ENCODE measurements at places on chromosomes 4 and X. TPM values are rescaled to one million over a fixed set of nuclear protein-coding genes. Genes with fewer than 3 reads are reported as not detected.

- DNase-seq = no peak
Observed at GRCh38 chrX:97846228-97846627, 962.5 kb downstream of the RPA4 start.

DNA sequence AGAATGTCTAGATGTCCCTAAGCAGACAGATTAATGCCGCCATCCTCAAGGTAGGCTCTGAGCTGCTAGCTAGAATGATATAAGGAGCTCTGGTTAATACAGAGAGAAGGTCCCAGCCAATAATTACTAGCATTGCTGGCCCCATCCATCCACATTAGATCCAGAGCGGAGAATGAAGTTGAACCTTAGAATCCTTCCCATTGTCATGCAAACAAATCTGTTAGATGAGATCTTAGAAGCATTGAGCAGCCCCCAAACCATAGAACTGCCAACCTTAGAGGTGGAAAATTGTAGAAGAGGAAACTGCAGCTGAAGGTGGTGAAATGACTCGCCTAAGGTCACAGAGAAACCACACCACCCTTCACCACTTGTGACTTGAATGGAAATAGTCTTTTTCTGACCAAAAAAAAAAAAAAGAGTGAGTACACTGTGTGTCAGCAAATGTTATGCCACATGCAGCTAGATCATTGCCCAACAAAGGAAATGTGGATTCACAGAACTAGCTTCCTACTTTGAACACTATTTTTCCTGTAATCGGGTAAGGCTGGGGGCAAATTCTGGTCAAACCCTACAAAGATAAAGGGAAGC is 162.1 kb downstream of the SMIM20 start:
- DNase-seq = no peak

PRSS48 gene
- not detected for total RNA-seq

GRCh38 chr4:15314974-15315373 is 112.9 kb upstream of the C1QTNF7 start:
- DNase-seq = no peak

MAGEA2 gene
- total RNA-seq = not detected

DNA sequence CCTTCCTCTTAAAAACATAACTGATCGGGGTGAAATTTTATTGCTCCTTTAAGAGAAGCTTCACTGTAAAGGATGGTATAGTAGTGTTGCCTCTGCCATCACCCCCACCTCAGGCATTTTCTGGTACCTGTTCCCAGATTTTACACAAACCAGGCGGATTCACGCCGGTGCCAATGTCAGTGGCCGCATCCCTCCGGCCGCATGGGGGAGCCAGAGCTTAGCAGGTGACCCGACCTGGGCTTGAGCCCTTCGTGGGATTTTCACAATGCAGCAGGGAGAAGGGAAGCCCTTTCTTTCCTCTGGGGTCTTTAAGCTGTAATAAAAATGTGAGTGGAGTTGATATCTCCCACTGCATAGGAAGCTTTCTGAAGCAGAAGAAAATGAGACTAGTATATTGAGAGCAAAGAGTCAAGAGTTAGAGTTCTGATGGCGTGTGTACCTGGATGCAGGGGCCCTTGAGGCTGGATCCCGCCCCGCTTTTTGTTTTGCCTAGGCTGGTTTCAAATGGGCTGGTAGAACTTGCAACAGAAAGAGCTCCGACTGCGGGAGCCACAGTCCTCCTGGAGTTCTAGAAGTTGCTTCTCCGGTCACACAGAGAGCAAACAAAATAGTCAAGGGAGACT is 59.4 kb downstream of the POLR2B start:
- DNase-seq = no peak

DNA sequence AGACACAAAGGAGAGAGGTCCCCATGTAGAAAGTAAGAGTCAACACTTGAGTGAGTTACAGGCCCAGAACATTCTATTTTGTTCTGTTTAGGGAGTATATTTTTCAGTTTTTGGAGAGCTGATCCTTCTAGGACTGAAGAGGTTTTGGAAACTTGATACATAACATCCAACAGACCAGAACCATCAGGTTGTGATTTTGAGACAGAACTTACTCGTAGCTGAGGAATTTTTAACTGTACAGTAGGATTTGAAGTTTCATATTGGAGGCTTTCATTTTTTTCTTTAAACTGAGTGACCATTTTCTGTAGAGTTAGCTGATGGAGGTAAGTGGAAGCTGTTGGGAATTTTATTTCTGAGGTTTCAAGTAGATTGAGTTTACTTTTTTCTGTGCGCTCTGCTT is 73.3 kb downstream of the NCAPG start:
- no peak for DNase-seq

DNA sequence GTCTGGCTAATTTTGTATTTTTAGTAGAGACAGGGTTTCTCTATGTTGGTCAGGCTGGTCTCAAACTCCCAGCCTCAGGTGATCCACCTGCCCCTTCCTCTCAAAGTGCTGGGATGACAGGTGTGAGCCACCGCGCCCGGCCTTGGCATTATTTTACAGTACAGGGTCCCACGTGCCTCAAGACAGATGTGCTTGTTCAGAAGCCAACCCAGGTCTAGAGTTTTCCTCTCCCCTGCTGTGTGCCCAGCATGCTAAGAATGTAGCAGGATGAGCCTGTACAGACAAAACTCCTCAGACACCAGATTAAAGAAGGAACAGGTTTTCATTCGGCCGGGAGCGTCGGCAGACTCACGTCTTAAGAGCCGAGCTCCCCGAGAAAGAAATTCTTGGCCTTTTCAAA is 42.2 kb downstream of the CRLF2 start:
- DNase-seq = no peak

All from thoracic aorta (tissue), 2 donors.